ENCODE measurements at places on chromosomes 2 and 18.

- DNase-seq = no peak
Observed at GRCh38 chr2:151534001-151534400, 124.3 kb downstream of the RIF1 start.

DNA sequence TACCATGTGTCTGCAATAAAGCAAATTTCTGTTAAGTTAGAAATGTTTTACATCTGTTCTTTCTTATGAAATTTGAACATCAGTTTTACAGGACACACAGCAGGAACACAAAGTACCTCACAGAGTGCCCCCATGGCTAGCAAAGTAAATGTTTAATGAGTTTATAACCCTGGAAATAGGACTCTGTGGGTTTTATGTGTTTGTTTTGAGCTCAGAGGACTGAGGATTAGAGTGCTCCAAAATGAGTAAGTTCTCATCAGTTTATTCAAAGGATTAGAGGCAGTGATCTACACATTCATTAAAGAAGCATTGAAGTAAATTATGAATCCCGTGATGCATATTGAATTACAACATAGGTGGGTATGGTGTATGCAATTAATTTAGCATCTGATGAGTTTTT lies 281.8 kb downstream of the GULP1 start:
- DNase-seq = peak; percentile 19

GRCh38 chr2:139033300-139033699 lies 253.1 kb upstream of the NXPH2 start:
- DNase-seq = no peak

DNA sequence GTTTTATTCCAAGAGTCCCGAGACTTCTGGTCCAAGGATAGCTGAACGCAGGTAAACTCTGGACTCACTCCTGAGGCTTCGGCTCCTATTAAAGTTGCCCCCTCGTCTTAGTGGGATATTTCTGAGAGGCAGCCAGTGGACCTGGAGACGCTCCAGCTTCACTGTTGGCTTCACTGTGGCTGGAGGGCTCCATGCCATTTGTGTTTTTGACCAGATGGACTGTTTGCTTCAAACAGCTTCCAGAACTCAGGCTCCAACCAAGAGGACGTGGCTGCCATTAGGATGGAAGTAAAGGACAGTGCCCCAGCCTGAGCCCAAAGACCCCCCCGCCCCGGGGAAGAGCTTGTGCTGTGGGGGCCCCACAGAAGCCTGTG lies 94.4 kb upstream of the LDAH start:
- no peak for DNase-seq

DNA sequence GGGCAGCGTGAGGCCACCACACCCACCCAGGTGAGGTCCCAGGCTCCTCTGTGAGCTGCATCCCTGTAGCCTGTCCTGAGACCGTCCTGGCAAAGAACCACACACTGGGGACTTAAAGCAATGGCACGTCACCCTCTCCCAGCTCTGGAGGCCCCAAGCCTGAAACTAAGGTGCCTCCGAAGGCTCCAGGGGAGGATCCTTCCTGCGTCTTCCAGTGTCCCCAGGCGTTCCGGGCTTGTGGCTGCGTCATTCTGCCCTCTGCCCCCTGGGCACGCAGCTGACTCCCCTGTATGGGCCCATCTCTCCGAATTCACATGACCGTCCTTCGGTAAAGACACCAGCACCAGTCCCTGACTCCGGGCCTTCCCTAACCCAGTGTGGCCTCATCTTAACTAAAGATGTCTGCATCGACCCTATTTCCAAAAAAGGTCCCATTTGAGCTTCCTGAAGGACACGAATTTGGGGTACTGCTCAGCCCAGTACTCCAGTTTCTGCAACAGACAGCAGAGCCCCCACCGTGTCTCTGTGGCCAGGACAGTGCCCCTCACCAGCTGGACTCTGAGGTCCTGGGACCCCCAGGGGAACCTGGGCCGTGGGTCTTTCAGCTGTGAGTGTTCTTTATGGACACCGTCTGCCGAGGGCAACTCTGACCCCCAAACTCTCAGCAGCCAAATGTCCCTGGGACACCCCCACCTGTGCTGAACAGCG lies 75.2 kb upstream of the CTDP1 start:
- DNase-seq = no peak
